Stromal cell of bone marrow (primary cell): ENCODE measurements at places on chromosomes 11 and 22.

DNA sequence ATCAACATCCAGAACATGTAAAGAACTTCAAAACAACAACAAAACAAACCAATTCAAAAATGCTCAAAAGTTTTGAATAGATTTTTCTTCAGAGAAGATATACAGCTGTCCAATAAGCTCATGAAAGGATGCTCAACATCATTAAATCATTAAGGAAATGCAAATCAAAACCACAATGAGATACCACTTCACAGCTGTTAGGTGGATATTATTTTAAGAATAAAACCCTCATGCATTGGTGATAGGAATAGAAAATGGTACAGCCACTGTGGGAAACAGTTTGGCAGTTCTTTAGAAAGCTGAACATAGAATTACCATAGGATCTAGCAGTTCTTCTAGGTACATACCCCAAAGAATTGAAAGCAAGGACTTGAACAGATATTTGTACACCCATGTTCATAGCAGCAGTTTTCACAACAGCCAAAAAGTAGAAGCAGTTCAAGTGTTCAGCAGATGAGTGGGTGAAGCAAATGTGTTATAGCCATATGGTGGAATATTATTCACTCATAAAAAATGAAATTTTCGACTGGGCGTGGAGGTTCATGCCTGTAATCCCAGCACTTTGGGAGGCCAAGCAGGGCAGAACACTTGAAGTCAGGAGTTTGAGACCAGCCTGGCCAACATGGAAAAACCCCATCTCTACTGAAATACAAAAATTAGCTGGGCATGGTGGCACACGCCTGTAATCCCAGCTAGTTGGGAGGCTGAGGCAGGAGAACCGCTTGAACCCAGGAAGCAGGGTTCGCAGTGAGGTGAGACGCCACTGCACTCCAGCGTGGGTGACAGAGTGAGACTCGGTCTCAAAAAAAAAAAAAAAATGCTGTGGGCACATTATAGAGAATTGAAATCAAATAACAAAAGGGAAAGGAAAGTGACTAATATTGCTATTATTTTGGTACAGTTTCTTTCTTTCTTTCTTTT lies 42.9 kb downstream of the CBL start:
- no peak for DNase-seq

GRCh38 chr11:34565417-34566207 lies 52.0 kb upstream of the ELF5 start:
- DNase-seq: no peak

GRCh38 chr22:26550498-26551033 lies 38.3 kb upstream of the TFIP11 start:
- peak; percentile 72 for DNase-seq

DNA sequence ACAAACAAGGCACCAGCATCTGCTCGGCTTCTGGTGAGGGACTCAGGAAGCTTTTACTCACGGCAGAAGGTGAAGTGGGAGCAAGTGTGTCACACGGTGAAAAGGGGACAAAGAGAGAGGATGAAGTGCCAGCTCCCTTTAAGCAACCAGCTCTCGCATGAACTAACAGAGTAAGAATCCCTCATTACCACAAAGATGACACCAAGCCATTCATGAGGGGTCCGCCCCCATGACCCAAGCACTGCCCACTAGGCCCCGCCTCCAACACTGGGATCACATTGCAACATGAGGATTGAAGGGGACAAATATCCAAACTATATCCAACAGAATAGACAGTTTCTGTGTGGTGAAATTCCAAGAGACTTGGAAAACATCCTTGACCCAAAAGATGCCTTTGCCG lies 198.2 kb upstream of the POU2AF2 start:
- no peak for DNase-seq

DNA sequence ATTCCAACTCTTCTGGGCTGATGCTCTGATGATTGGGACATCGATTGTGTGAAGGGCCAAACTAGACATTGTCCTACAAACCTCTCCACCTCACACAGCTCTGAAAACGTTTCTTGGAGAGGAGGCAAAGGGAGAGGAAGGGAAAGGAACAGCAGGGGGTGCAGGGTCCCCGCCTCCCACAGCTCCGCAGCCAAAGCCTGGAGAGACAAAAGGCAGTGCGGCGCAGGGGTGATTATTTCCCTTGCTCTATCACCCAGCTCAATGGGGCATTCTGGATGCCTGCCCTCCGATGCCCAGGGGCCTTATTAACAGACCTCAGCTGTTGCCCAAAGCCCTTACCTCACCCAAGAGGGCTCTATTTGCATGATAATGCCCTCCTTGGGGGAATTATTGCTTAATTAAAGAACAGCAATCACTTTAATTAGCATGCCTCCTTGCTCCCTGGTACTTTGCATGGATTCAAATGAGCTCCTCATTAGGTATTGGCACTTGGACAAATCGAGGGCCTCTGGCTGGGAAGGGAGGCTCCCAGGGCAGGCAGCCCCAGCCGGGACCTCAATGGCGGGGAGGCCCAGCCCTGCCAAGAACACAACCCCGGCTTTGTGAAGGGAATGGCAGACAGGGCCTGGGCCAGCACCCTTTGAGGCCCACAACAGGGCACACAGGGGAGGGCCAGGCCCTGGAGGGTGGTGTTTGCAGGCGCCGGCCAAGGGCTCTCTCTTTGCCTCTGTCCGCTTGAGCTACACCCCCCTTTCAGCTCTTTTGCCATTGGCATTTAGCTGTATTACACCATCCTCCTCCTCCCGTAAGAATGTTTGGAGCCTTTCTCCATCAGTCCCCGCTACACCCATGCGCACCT lies 19.8 kb upstream of the CDON start:
- DNase-seq: no peak

DNA sequence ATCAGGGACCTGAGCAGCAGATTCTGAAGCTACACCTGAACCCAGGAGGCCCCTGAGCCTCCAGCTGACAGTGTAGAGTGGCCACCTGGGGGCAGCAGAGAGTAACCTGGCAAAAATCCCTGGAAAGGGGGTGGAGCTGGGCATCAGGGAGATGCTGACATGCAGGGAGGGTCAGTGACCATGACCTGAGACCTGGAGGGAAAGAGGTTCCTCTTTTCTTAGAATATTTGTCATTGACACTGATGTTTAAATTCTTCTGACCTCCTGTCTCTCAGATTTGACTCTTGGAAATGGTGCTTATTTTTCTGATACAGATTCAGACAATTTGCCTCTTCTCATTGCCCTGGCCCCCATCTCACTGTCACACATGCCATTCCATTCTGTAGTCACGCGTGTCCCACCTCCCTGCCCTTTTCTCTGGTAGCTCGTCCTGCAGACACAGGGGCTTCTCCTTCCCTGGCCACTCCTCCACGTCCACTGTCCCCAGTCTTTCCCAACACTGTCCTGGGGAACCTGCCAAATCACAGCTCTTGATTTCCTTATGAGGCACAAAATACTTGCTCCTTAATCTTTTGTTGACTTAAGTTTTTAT lies 117.2 kb upstream of the IGLL5 start:
- no peak for DNase-seq

DNA sequence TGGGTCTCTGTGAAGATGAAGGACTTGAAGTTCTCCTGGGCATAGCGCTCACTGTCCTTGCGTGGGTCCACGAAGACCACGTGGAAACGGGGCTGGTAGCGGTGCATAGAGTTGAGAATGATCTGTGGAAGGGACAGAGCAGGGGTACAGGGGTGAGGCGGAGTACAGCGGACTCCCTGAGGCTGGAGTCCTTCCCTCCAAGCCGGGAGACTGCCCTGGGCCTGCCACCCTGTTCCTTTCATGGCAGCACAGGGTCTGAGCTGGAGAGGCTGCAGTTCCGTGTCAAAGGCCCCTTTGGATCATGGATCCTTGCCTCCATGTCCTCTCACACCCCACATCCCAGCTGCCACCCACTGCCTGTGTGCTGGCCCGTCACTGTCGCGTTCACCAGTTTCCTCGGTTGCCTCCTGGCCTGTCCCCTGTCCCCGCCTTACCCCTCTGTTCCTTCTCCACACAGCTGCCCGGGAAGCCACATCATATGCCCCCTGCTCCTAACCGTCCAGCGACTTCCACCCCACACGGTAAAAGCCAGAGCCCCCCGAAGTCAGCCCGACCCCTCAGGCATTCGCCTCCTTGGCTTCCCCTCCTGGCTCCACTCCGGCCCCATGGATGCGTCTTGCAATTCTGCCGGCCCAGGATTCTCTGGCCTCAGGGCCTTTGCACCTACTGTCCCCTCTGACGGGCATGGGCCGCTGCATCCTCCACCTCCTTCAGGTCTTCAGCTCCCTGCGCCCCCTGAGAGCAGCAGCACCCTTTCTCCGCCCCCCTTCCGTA lies 3.4 kb upstream of the NUDT8 start:
- no peak for DNase-seq

DNA sequence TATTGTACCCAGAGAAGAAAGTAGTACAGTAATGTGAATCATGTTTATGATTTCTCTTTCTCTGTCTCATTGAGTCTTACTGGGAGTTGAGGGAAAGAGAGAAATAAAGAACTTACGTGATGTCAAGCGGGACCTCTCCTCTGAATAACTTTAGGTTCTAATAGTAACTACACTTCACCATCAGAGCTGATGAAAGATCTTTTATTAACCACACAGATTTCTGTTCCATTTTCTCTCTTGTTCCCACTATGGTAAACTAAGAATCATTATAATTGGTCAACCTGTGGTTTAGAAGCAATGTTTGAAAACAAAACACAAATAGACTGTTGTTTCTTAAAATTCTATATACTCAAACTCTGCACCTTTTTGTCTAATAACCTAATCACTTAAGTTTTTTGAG lies 142.3 kb downstream of the ELP4 start:
- DNase-seq: no peak

DNA sequence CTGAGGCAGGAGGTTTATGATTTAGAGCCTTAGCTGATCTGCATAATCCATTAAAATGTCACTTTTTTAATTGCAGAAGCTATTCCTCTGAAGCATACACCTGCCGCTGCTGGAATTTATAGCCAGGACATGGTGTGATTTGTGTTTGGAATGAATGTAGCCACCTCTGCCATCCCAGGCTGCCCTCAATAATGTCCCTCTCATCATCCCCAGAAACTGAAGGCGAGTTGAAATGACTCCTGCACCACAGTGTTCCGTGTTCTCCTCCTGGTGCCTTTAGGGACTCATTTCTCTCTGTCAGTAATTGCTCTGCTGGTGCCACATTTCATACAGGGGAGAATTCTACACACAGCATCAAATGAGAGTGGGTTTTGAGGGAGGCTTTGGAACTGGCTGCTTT lies 191.0 kb downstream of the C11orf91 start:
- no peak for DNase-seq

DNA sequence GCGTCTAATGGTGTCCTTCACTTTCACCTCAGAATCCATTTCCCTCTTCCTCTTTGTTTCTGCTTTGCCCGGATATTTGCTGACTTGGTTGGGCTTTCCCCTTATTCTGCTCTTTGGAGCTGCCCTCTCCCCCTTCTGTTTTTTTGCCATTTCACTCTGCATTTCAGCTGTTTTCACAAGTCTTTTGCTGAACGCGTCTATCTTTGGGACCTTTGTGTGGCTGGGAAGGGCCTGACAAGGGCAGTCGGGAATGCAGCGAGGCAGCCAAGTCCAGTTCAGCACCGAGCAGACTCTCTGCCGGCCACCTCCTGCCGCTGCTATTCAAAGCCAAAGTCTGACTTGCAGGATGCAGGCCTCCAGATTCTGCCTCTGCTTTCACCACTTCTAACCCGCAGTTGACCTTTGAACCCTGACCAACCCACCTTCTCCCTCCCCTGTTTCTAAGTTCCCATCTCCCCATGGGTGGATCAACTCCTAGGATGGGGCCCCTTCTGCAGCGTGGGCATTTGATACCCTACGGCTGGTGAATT lies 38.2 kb downstream of the FEZ1 start:
- DNase-seq: peak; percentile 75

DNA sequence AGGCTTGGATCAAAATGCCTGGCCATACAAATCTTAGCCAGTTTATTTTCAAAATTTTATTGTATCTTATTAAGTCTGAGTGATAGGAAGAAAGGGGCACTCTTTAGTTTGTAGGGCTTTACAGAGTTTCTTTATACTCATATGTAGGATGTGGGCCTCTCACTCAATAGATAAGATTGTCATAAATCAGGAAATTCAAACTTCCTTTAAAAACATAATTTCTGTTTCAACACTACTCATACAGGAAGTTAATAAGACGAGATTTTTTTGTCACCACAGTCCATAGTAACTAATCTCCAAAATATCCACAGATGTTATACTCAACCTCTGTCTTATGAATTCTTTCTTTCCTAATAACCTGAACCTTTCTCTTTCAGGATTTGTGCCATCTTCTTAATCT lies 13.3 kb upstream of the OR56B4 start:
- no peak for DNase-seq

- DNase-seq: peak; percentile 45
Observed at GRCh38 chr11:7592711-7593110, 78.9 kb downstream of the PPFIBP2 start.

DNA sequence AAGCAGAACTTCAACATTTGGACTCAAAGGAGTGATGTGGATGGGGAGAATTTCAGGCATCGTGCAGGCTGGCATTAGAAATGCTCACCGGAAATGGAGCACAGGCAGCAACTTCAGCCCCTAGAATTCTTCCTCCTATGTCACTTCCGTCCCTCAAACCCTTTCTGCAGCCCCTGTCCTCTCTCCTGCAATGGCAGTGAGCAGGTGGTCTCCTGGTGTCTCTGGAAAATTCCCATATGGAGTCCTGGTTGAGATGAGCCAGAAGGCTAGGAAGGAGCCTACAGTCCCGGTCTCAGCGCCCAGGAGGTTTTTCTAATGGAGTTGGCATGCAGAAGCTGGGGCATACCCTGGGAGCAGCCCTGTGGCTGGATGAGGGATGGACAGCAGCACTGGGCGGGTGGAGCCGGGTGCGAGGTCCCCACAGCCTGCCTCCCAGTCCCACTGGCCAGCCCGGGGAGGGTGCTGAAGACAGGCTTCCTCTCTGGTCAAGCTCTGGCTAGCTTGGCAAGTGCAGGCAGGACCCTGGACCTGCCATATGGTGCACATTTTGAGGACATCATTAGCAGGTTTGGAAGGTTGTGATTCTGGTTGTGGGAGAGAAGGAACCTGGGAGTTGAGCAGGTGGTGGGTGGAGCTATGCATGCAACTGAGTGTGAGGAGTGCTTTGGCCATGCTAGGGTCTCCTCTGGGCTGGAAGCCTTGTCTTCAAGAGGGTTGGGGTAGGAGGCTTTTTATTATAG lies 59.8 kb upstream of the B3GAT1 start:
- DNase-seq: no peak

GRCh38 chr11:47524291-47524874 lies 28.5 kb downstream of the CELF1 start:
- DNase-seq: no peak
